Left cardiac atrium (tissue), 4 donors: ENCODE measurements at places on chromosomes 6 and 20. TPM values are rescaled to one million over a fixed set of nuclear protein-coding genes. Genes with fewer than 3 reads are reported as not detected.

DNA sequence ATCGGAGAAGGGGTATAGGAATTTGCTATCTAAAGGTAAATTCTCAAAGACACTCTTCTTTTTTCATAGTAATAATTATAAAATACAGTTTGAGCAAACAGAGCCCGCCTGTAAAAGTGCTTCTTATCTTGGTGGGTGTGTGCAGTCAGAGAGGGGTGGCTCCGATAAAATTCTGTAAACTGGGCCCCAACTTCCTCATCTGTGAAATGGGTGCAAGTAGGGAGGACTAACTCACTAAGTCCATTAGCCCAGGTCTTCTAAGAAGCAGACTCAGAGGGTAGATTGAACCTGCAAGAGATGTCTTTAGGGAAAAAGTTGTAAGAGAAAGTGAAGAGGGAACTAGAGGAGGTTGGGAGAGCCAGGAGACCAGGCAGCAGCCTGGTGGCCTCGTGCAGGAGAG lies 245.8 kb upstream of the RREB1 start:
- no peak for DNase-seq

DNA sequence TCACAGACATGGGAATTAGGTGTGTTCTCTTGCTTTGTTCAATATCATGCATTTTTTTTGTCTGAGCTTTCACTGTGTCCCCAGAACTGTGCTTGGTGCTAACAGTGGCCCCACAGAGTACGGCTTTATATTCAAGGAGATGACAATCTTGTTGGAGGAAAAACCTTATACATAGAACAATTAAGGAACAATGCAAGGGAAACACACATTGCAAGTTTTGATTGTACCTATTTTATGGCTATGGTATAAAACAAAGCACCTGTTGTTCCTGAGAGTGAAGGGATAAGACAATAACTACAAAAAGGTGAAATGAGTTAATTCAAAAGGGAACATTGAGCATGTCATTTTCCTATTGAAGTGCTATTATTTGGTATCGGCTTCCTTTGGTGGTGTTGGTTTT lies 143.9 kb upstream of the ESR1 start:
- DNase-seq = no peak

- peak; percentile 50 for DNase-seq
Measured at GRCh38 chr6:151239603-151240035, at the start of gene AKAP12. Gene AKAP12 (plus strand): TSS chr6:151239967. CDS start chr6:151240563, 596 bp downstream.

DNA sequence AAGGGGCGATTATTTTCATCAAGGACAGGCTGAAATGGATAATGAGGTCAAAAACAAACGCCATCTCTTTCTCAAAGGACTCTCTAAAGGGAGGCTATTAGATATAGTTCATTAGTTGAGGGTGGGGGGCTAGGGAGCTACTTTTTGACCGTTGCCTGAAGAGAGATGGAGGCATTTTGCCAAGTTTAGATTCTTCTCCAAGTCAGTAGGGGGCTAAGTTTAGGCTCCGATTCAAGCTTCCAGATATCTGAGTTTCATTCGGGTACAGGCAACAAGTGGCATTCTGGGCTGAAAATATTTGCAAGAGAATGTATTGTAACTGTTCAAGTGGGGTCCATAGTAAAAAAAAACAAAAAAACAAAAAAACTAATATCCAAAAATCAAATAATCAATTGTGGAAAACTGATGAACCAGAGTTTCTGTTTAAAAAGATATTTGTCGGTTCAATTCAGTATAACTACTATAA lies 43.4 kb upstream of the PIM1 start:
- no peak for DNase-seq

GRCh38 chr6:138334000-138334399 lies 43.7 kb upstream of the SMIM28 start:
- no peak for DNase-seq

DNA sequence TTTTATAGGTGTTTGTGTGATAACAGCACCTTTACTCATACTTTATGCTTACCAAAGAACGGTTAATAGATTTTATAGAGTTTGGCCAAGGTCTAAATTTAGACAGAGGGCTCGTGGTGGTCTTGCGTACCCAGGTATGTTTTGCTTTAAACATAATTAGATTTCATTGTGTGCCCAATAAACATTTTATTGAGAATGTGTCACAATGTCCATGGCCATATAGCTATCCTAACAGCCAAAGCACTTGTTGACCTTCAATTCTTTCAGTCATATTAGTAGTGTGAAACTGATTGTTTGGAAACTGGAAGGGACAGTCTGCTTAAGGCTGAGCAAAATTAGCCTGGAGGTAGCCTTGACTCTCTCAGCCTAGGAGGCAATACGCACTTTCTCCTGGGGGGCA lies 48.3 kb upstream of the HDGFL1 start:
- DNase-seq = no peak

GRCh38 chr6:112156668-112157067 lies 69.3 kb downstream of the FAM229B start:
- no peak for DNase-seq

- DNase-seq = no peak
Measured at GRCh38 chr20:36155991-36156390, 1.5 kb downstream of the EPB41L1 start.

GRCh38 chr20:32521780-32522525 lies 63.2 kb downstream of the NOL4L start:
- DNase-seq = peak; percentile 73

DNA sequence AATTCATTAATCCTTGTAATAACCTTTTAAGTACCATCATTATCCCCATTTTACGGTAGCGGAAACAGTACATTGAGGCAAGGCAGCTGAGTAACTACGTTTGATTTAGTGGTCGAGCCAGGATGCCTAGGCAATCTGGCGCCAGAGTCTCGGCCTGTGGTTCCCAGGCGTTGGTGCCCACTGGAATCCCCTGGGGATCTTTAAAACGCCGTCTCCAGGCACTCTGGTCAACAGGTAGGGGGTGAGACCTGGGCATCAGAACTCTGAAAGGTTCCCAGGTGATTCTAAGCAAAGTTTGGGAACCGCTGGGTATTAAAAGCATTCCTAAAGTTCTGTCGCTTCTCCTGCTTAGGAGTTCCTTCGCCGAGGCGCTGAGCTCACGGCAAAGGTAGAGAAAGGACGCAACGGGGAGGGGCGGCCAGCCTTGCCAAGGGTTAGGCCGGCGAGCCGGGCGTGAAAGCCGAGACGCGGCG lies 939 bp downstream of the DTNBP1 start:
- no peak for DNase-seq

The NHLRC1 gene
- 1.9 TPM for total RNA-seq

- no peak for DNase-seq
Measured at GRCh38 chr20:35823147-35823546, 51.3 kb downstream of the PHF20 start.

DNA sequence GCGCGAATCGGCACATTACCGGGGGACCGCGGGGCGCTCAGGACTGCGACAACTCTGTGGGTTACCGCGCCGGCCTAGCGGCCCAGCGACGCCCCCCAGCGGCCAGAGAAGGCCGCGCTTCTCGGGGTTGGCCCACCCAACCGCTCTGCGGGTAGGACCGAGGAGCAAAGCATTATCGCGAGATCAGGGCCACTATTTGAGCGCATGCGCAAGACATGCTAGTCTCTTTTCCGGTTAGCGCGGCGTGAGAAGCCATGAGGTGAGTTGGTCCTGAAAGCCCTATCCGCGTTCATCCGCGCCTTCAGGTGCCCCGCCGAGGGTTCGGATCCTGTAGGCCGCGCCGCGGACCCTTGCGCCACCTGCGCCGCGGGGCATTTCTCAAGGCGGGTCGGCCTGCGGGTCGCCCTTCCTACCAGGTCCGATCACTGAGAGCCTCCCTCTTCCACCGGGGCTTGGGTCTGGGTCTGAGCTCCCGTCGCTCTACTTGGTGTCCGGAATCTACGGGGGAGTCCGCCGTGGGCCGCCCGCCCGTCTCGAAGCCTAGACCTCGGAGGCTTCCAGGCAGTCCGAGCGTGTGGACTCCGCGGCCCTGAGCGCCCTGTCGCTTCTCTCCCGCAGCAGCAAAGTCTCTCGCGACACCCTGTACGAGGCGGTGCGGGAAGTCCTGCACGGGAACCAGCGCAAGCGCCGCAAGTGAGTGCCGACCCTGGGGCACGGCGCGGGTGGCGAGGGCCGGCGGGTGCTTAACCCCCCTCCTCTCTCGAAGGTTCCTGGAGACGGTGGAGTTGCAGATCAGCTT lies at the start of gene RPL10A:
RPL10A (plus strand) TSS at position 221 of the 799 bp plus-strand sequence; CDS start at position 255, 34 bp downstream.
- peak; percentile 95 for DNase-seq

The FILIP1 gene
- 85.8 TPM for total RNA-seq

GRCh38 chr6:100116411-100117194 lies 122.6 kb upstream of the MCHR2 start:
- DNase-seq = no peak

- DNase-seq = no peak
Measured at GRCh38 chr20:60410618-60411264, 452.5 kb downstream of the CDH26 start.

GRCh38 chr6:143680141-143680540 lies 2.4 kb downstream of the PHACTR2 start:
- DNase-seq = no peak

DNA sequence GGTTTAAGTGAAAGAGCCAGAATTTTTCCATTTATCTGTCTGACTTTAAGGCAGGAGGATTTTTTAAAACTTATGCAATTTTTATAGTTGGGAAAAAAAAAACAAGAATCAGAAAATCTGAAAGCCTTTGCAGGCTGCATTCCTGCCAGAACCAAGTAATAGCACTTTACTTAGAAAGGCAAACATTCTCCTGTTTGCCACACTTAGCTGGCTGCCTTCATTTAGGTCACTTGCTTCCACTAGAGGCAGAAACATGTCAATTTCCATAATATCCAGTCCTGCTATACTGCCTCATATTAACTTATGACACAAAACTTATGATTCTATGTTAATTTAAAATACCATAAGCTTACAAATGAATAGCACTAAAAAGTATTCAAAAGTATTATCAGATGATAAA lies 425.8 kb downstream of the FRK start:
- DNase-seq = no peak

DNA sequence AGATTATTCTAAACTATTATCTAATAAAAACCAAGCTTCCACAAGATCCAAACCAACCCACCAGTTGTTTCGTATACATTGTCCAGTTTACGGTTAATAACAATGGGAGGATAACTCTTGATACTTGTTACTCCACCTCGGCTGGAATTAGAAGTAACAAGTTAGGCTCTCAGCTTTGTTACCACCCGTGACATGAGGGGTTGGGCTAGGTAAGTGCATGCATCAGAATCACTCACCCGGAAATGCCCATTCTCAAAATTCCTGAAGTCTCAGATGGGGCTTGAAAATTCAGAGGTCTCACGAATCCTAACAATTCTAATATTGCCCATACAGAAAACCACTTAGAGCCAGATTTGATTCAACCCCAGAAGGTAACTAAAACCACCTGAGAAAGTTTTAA lies 27.0 kb upstream of the SERPINB1 start:
- no peak for DNase-seq

The GRM4 gene
- total RNA-seq = not detected

DNA sequence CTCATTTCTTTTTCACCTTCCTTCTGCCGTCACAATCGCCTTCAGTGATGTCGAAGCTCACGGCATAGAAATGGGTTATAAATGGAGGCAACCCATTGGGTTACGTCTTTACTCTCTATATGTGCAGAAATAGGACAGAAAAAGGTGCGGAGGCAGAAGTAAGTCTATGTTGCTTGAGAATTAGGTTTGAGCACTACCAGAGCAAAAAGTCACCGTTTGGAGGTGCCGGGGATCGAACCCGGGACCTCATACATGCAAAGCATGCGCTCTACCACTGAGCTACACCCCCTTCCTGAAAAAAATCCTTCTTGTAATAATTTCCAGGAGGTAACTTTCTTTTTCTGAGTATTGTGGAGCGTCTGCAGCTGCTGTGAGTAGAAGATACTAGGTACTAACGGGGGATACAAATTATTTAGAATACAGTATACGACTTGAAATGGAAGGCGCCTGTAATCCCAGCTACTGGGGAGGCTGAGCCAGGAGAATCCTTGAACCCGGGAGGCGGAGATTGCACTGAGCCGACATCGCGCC lies 134.2 kb downstream of the TRIM27 start:
- DNase-seq = no peak

- no peak for DNase-seq
Measured at GRCh38 chr6:14658886-14659561, 541.5 kb downstream of the CD83 start.

DNA sequence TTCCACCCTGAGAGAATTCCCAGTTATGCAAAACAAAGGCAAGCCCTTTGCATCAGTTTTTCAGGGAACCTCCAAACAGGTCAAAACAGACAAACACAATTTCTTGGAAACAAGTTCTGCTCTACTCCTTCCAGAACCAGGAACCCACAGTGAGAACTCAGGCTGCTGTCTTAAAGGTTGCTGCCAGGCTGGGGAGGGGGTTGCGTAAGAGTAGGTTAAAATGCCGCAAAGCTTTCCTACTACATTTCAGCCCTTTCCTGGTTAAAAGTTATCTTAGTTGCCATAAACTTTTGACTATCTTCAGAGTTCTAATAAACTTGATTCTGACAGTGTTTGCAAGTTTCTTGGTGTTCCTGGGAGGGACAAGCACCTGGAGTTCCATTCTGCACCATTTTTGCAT lies 33.8 kb downstream of the KPNA5 start:
- no peak for DNase-seq

The ANKRD6 gene
- 13.7 TPM for total RNA-seq

DNA sequence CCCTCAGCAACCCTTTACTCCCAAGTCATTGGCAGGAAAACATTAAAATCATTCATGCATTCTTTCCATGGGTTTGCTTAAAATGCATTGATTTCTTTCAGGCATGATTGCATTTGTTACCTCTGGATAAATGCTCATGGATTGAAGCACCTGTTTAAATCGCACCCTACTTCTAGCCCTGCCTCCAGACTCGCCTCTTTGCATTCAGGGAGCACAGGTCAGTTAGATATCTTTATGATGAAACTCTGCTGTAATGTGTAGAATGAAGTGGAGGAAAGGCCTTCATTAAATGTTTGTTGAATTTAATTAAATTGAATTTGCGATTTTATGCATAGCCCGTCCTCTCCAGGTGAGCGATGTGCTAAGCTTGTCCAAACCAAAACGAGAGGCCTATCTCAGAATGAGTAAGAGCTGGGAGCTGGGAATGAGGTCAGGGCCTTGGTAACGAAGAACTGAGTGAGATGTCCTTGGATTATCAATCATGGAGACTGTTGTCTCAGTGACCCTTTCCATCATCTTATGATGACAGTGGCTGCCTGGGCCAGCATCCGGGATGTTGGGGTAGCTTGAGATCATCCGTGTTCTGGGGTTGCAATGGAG lies 210.1 kb downstream of the SYNDIG1 start:
- no peak for DNase-seq

GRCh38 chr6:73823046-73823735 lies 127.2 kb downstream of the CD109 start:
- DNase-seq = no peak

GRCh38 chr6:43622541-43622940 lies 6.5 kb downstream of the GTPBP2 start:
- DNase-seq = no peak

DNA sequence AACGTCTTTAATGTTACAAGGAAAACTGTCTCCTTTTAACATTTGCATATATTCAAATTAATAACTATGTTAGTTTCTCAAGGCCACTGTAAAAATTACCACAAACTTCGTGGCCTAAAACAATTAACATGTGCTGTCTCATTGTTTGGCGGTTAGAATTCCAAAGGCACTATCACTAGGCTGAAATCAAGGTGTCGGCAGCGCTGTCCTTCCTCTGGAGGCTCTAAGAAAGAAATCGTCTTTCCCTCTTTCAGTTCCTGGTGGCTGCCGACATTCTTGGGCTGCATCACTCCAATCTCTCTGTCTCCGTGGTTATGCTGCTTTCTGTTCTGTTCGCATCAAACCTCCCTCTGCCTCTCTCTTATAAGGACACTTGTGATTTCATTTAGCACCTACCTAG lies 4.2 kb downstream of the TPD52L1 start:
- DNase-seq = no peak

- DNase-seq = no peak
Measured at GRCh38 chr6:142374965-142375733, 73.3 kb downstream of the ADGRG6 start.

- no peak for DNase-seq
Measured at GRCh38 chr6:11772109-11772825, 6.3 kb downstream of the ADTRP start.

The SOBP gene
- total RNA-seq = 14.4 TPM
